ENCODE measurements at places on chromosomes 2 and 18.

GRCh38 chr2:126855606-126856005, 43.1 kb upstream of the TEX51 start:
- DNase-seq = no peak

GRCh38 chr2:106124905-106125549, 69.1 kb downstream of the UXS1 start:
- DNase-seq = no peak

- DNase-seq = no peak
Measured at GRCh38 chr2:150883613-150883895, 378.1 kb downstream of the RBM43 start.

DNA sequence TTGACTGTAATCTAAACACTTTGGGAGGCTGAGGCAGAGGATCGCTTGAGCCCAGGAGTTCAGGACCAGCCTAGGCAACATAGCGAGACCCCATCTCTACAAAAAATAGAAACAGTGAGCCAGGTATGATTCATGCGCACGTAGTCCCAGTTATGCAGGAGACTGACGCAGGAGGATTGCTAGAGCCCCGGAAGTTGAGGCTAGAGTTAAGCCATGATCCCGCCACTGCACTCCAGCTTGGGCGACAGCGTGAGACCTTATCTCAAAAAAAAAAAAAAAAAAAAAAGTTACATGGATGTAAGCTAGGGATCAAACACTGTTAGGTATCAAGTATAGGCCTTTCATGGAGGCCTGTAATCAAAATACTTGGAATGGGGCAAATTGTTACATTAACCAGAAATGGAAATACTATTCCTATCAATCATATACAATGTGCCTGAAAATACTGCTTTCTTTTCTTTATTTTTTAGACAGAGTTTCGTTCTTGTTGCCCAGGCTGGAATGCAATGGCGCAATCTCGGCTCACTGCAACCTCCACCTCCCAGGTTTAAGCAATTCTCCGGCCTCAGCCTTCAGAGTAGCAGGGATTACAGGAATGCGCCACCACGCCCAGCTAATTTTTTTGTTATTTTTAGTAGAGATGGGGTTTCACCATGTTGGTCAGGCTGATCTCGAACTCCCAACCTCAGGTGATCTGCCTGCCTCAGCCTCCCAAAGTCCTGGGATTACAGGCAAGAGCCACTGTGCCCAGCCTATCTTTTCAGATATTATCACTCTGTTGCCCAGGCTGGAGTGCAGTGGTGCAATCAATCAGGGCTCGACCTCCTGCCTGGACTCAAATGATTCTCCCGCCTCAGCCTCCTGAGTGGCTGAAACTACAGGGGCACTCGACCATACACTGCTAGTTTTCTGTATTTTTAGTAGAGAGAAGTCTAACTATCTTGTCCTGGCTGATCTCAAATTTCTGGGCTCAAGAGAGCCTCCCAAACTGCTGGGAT, 27.2 kb downstream of the XPO1 start:
- no peak for DNase-seq

DNA sequence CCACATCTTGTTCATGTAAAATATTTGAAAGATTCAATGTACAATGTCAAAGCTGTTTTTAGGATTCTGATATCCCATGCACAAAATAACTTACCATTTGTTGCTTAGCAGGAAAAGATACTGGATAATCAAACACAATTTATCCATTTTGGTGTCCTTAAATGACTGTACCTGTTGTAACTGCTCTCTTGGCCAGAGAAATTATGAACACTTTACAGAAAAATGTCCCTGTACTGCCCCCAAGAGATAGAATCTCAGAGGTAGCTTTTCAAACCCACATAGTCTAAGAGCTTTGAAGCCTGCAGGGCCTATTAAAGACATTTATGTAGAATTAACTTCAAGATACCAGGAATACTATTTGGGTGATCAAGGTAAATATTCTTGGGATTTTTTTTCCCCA, 12.2 kb upstream of the ME2 start:
- no peak for DNase-seq

DNA sequence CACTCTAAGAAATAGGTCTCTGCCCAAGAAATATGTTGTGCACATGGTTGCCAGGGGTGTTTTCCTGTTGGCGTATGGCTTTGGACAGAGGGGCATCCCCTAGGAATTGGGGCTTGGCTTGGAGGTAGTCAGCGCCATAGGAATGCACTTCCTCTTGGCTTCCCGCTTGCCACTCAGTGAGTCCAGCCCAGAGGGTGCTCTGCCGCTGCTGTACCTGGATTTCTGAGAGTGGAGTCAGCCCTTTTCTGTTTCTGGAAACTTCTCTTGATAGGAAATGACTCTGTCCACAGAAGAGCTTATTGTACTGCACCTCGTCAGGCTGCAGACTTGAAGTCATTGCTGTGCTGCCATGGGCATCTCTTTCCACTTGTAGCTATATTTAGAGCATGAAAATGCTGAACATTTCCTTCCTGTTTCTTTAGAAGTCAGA, 116.7 kb upstream of the MGAT5 start:
- DNase-seq = no peak
